ENCODE measurements at places on chromosomes 3 and 15.

DNA sequence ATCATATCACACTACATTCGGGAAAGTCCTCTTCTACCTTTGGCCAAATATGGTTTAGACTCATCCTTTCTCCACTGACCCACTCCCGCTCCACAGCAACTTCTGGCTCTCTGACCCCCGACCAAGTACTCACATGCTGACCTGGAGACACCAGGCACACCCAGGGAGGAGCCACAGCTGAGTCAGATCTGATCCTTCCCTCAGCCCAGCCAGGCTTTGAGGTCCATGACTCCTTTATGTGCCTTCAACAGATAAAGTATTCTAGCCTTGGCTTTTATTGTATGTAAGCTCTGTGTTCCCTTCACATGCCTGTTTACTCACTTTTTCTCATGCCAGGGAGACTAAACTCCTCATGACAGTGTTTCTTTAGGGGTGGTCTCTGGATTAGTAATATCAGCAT lies 166.9 kb upstream of the UMPS start:
- DNase-seq = no peak

DNA sequence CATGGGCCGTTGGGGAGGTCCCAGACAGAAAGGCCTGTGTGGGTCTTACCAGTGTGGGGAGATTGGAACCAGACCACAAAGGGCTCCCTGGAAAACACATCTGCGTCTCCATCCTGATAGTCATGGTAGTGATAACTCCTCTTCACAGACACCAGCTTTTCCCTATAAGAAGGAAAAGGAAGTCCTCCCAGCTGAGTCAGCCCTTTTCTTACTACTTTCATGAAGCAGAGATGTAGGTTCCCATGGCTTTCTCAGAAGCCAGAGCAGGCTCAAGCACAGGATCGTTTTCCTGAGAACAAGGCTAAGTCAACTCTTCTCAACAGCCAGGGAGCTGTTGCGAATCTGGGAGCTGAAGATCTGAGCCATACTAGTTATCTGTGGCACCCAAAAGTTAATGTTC lies 6.1 kb downstream of the DNASE1L3 start:
- peak; percentile 42 for DNase-seq

- no peak for DNase-seq
These were observed 12.2 kb downstream of the ZNF774 start for GRCh38 chr15:90364251-90364650.

- DNase-seq = no peak
These were observed 1059.8 kb downstream of the SI start for GRCh38 chr3:164018500-164018899.

DNA sequence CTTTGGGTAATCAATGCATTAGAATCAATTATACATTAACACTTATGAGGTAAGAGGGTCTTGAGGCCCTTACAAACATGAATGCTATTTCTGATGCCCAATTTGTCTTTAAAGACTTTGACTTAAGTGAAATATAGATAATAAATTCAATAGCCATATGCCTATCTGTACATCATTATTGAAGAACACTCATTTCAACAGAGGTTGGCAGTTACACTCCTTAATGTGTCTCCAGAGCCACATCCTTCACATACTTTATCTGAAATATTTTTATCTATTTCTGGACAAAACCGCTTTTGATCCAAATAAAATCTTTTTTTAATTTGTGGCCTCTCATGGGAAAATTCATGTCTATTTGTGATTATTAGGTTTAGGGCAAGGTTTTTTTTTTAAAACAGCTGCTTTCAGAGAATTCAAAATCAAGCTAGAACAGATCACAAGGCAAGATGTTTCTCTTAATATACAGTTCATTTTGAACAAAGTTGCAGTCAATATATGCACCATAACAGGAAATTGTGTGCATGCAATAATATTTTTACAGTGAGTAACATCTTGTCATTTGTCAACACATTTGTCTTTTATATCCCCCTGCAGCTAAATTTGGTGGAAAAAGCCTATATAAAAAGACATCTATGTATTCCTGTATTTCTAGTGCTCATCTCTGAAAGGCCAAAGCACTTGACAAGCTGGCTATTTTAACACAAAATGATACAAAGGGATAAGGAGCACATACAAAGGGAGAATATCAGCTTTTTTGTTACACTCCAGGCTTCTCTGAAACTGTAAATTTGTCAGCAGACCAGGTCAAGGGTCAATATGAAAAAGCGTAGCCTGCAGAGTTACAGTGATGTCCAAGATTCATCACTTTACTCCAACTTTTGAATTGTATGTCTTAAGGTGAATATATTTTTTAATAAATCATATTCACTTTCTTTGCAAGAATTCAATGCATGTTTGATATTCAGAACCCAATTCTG lies 146.2 kb upstream of the DPH6 start:
- DNase-seq = no peak

- peak; percentile 45 for DNase-seq
These were observed 77.4 kb downstream of the SEC22A start for GRCh38 chr3:123279121-123279520.

DNA sequence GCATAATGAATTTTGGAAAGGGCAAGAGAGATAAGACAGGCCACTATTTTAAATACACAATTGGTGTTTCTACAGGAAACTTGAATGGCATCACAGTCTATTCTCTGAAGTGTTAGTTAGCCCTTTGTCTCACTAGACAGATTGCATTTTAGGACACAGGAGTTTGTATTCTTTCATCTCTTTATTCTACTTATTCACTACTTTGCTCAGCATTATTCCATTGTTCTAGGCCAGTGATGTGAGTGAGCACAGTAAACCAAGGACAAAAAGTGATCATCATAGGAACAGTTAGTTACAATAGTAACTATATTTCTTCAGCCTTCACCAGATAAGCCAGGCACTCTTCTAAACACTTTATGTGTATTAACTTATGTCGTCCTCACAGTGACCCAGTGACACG lies 150.2 kb upstream of the SLCO3A1 start:
- no peak for DNase-seq

- no peak for DNase-seq
These were observed 4.8 kb downstream of the VWA5B2 start for GRCh38 chr3:184234224-184234623.

GRCh38 chr3:195255571-195256501 lies 15.1 kb downstream of the XXYLT1 start:
- DNase-seq = peak; percentile 73

GRCh38 chr3:182925944-182926337 lies 54.4 kb downstream of the DCUN1D1 start:
- no peak for DNase-seq

GRCh38 chr15:75185271-75186029 lies 16.2 kb upstream of the C15orf39 start:
- DNase-seq = peak; percentile 50

GRCh38 chr3:40754994-40755393 lies 230.2 kb downstream of the ZNF621 start:
- DNase-seq = no peak

DNA sequence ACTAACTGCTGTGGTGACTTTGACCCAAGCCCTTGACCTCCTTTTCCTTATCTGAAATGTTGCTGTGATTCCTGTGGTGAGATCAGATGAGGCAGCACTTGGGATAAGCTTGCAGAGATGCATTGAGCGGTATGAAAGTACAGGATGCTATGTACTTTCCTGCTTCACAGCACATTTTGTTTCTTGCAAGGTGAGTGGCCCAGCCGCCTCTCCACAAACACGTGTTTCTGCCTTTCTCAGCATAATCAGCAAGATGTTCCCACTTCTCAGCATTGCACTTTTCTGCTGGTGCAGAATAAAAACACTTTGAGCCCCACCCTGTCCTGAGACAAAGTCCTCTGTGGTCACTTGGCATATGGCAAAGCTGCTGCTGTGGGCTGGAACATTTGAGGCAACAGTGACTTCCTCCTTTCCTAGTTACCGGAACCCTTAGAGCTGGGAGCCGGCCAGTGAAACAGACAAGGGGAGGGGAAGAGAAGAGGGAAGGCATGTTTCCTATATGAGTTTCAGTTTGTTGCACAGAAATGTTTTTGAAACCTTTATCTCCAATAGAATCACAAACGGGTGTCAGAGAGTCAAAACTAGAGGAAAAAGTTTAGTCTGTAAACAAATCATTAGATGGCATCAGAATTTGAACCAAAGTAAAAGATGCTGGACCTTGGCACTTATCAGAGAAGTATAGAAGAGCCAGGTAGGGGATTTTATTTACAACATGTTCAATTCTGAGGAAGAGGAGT lies 5.0 kb downstream of the NUDT16 start:
- DNase-seq = peak; percentile 92

DNA sequence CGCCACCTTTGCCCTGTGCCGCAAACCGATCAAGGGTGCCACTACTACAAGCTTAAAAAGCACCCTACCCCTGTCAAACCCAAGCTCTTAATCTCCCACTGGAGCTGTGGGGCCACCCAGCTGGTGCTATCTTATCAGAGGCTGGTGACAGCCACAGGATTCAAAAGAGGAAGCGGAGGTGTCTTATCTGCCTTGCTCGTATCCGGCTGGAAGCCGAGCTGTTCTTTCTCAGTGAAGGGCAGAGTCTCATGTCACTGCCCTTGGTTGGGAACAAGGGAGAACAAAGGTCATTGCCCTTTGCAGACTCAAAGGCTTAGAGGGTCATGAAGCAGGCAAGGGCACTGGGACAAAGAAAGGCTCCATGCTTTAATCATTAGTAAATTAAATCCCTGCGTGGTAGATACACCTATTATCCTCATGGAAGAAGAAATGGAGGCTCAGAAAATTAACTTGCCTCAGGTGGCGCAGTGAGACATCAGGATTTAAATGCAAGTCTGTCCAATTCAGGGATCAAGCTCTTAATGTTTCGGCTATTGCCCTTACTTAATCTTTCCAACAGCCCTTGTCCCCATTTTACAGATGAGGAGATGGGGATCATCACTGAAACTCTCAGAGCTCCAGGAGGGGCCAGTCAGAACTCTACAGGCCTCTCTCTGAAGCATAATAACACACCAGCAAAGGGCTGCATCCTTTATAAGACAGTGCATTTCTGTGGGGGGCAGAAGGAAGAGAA lies 360.0 kb upstream of the PROK2 start:
- no peak for DNase-seq

DNA sequence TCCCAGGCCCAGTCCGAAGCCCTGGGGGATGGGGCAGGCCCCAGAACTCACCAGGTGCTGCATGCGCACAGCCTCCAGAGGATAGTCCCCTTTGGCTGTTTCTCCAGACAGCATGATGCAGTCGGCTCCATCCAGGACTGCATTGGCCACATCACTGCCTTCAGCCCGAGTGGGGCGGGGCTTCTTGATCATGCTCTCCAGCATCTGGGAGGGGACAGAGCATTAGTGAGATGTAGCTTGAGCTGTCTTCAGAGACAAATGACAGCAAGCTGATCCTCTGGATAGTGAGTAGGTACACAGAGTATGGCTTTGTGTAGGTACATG lies 9.1 kb upstream of the GRAMD2A start:
- no peak for DNase-seq

DNA sequence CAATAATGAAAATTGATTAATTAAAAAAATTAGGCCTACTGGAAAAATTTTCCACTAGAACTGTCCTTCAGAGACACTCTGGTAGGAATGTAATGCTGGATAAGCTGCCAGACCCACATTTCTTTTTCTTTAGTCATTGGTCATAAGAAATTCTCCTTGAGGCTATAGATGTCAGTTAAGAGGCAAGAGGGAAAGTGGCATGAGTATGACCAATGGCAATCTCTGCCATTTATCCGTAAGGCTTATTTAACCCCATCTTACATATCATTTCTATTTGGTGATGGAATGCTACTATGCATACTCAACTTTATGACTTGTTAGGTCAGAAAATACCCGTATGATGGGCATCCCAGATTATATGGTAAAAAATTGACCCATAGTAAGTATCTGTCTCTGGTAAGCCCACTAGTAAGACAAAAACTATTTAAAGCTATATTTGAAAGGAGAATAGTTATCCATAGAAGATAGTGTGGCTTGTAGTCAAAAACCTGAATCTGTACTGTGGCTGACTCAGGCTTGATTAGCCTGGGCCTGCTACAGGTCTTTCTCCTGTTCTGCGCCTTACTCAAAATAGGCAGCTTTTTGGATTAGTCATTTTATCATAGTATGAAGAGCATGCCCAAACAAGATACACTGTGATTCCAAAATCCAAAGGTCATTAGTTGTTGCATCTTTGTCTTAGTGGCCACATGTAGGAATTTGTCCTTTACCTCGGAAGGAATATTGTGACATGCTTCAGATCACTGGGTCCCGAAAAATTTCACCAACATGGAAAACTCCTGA lies 314.7 kb downstream of the PYDC2 start:
- DNase-seq = no peak

DNA sequence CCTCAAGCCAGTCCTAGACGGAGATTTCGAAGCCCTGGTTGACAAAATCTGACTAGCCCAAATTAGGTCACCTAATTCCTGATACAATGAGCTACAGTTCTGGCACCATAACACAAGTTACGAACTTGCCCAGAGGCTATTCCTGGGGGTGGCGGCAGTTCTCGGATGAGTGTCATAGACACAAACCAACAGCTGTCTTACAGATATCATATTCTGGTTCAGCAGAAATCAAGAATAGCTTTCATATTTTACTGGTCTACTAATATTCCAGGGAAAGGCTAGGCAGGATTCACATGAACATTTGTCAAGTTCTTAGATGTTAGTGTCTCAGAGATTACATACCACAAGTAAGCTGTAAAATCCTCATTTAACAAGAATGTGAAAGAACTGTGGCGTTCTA lies 8.8 kb downstream of the ANAPC13 start:
- DNase-seq = no peak

- DNase-seq = no peak
These were observed 64.6 kb downstream of the STAC start for GRCh38 chr3:36444909-36445308.

- DNase-seq = no peak
These were observed 1297.6 kb upstream of the ALCAM start for GRCh38 chr3:104069114-104069513.

DNA sequence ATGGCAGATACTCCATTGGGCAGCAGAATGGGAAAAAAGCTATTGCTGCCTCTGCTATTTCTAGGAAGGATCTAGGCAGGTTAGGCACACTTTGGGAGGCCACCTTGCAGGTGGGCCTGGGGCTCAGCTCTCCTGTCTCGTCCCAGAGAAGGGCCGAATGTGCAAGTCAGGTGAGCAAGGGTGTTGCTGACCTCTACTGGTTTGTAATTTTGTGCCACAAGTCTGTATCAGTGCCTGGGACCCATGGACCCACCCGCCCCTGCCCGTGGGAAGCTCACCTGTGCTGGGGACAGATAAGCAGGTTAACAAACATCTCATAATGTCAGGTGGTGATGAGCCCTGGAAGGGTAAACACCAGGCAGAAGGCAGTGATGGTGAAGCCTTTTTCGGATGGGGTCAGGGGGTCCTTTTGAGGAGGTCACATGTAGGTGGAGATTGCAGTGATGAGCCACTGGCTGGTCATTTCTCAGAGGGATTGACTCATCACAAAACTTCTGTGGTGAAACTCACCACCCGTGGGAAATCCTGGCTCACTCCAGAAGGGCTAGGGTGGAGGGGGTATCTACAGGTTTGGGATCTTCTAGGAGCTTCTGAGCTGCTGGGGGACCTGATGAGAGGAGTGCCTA lies 161.3 kb downstream of the KLF13 start:
- peak; percentile 66 for DNase-seq

DNA sequence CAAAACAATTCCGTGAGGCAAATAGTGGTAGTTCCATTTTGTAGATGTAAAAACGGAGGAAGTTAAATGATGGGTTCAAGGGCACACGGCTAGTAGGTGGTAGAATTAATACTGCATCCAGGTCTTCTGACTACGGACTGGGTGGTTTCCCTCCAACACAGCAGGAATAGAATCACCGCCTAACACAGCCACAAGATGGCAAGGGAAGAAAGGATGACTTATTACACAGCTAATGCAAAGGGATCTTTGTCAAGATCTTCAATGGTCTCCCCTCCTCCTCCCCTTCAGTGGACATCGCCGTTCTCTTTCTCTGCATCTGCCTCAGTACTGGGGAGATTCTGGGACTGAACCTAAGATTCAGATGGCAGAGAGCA lies 524 bp upstream of the TOPBP1 start:
- no peak for DNase-seq
